ENCODE measurements at places on chromosomes 5 and 9.

DNA sequence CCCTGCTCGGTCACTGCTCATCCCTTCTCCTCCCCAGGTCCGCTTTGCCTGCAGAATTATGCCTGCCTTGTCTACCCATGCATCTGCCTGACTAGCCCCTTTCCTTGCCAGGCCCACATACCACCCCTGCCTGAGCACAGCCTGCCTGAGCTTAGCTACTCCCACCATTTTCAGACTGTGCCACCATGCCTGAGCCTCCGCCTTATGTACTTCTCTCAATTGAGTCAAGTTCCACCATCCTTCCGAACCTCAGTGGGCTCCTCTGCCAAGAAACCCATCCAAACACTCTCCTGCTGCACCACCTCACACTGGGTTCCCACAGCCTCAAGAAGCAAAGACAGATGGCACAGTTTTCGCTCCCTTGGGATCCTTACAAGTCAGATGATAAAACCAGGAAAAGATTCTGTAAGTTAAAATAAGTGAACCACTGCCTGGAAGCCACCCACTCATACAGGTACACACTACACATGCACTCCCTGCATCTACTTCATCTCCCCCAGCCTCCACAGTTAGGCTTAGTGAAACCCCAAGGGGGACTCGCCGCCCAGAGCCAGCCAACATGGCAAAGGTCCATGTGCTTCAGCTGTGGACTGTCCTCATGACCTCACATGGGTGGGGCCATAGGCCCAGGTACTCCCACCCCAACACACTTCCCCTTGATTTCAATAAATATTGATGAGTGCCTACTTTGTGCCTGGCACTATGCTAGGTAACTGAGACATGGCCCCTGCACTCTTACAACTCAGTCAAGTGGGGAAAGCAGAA is 23.1 kb downstream of the P4HA2 start:
- no peak for DNase-seq

GRCh38 chr5:180486636-180487149 is 7.5 kb upstream of the CNOT6 start:
- DNase-seq: no peak

DNA sequence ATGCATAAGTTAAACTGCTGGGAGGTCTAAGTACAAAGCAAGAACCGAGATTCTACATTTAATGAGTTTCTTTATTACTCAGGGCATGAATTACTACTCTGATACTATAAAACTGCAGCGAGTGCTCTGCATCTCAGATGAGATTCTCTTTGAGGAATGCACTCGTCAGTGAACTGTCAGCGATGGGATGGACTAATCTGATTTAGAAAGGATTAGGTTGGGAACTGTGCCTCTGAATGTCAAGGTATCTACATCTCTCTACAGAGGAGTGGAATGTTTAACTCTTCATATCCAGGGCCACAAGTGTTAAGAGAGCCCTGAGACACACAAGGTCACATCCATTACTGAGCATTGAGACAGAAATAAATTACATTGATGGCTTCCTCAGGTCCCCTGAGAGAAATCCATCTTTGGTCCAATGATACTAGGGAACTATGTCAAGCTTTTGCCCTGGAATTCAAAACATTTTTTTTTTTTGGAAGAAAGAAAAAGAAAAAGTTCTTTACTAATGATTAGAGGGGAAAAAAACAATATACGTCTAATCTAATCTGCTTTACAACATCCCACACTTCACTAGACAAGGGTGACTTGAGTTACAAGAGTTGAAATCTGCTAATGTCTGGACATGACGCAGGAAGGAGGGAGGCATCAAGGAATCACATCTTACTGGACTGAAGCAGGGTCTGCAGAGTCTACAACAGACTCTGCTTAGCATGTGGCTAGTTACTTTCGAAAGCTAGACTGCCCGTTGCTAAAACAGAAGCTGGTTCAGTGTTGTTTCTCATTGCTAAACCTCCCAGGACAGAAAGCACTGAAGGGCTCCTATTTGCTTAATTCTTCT is 270.0 kb upstream of the TLE4 start:
- DNase-seq: no peak

GRCh38 chr9:2321523-2322148 is 300.0 kb upstream of the VLDLR start:
- DNase-seq: no peak

- DNase-seq: no peak
These were observed 2.5 kb downstream of the FOXE1 start for GRCh38 chr9:97855486-97855875.

- DNase-seq: no peak
These were observed 4.9 kb upstream of the FYB1 start for GRCh38 chr5:39224196-39224761.

DNA sequence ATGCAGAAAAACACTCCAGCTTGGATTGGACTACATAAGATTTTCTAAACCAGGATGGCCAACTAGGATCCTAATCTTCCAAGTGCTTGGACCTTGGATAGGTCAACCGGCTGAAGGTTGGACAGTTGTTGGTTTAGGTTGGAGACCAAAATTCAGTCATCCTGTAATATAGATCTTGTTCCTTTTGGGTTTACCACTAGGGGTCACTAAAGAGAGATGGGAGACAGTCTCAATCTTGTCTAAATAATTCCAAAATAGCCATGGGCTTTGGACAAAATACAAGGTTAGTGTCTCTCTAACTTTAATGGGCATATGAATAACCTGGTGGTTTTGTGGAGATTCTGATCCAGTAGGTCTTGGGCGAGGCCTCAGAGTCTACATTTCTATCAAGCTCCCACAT is 148.7 kb upstream of the ERCC6L2 start:
- DNase-seq: peak; percentile 44

DNA sequence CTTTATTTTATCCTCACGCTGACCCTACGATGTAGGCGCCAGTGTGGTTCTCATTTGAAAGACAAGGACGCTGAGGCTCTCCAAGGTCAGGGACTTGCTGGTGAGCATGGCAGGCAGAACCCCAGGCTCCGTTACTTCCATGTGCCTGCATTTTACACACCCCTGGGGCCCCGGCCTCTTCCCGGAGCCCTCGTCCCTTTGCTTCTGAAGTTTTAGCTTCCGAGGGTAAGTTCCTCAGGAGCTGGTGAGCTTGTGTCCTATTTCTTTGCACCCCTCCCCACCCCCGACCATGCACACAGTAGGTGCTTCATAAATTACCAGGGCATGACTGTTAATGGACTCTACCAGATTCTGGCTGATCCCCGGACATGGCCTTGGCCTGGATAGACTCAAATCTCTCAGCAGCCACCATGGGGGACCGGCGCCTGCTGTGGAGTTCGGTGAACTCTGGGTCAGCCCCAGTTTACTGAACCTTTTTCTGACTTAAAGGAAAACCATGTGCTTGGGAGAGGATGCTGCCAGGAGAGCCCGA is 59.3 kb upstream of the RNU6ATAC start:
- DNase-seq: no peak

Data from CD4-positive, alpha-beta T cell treated with Interferon alpha-2 for 1 hour (primary cell).